ENCODE measurements at places on chromosomes 11 and 22.

- no peak for DNase-seq
These were observed 44.5 kb downstream of the WEE1 start for GRCh38 chr11:9617940-9618339.

DNA sequence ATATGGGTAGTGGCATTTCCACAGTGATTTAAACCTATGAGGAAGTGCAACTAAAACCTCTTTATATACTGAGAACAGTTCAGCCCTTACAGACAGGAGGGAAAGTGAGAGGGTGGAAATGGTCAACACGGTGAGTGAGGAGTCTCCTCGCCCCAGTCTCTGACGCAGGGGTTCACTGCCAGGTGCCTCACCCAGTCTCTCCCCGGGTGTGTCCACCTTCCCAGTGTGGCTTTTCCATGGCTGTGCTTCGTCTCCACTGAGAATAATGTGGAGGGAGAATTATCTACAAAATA is 116.6 kb upstream of the TOP3B start:
- no peak for DNase-seq

GRCh38 chr11:6674862-6675261 is 8.3 kb downstream of the MRPL17 start:
- peak; percentile 14 for DNase-seq

DNA sequence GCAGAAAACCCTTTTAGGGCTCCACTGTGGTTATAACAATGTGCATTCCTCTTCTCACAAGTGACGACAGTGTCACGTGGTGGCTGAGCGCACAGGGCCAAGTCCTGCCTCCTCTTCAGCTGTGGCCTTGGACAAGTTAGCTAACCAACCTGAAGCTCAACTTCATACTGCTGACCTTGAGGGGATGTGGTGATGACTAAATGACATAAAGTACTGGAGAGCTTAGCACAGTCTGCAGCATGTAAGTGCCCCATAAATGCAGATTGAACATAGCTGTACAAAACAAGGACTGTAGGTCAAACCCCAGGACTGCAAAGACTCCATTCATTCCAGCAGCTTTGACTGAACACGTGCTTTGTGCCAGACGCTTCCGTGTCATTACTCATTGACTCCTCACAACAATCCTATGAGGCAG is 20.1 kb upstream of the MRGPRX2 start:
- no peak for DNase-seq

DNA sequence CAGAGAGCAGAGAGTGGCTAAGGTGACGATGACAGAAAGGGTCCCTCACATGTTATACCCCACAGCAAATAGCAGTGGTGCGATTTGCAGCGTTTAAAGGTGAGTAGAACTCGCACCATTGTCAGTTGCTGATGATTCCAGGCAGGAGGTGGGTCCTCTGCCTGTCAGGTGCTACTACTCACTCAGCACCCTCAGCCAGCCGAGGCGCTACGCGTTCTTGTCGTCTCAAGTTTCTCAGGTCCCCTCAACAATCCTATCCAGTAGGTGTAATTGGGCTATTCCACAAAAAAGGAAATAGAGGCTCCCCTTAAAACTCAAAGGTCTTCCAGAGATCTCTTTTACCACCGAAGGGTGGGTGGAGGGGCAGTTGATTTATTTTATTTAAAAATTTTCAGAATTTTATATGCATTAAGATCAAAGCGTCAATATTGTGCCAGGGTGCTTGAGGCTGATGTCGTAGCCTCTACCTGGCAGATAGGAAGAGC is 18.3 kb downstream of the ELF5 start:
- no peak for DNase-seq

DNA sequence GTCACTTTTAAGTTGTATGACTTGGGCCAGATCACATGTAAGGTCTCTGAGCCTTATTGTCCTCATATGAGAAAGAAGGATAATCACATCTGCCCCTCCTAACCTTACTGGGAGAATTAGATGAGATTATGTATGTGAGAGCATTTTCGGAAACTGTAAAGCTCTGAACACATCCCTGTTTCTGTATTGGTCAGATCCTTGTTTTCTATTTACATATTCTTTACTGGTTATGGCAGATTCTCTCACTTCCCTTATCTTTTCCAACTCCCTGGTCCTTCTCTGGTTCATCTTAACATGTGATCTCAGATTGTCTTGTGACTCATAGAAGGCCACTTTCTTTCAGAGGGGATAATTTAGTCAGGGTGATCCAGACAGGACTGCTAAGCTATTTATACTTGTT is 41.8 kb downstream of the CCDC81 start:
- DNase-seq: no peak

DNA sequence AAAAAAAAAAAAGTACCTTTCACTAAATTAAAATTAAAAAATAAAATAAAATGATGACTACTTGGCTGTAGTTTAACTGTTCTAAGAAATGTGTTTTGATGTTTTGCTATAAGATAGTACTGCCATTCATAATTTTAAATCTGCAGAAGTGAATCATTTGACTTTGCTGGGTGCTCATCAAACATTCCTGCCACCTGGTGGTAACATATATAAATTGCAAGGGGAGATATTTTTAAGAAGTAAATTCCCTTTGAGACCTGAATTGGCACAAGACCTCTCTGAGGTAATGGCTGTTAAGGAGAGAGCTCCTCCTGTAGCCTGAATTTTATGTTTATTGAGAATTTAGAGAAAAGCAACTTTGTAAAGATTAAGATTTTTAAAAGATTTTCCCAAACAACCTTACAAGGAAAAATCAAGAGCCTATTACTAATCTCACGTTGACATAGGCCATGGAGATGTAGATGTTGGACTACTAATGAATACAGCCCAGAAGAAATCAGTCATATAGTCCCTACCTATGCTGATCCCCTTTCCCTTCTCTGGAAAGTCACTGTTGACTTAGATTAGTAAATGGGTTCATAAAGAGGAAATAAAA is 11.9 kb upstream of the NARS2 start:
- DNase-seq: peak; percentile 74

GRCh38 chr11:2609345-2609744 is 90.4 kb downstream of the KCNQ1OT1 start:
- no peak for DNase-seq

- peak; percentile 56 for DNase-seq
These were observed 3.2 kb downstream of the SEZ6L start for GRCh38 chr22:26172389-26172990.

GRCh38 chr11:63274776-63275175 is 31.4 kb upstream of the SLC22A25 start:
- no peak for DNase-seq

GRCh38 chr11:72352859-72353551 is 81.3 kb downstream of the CLPB start:
- DNase-seq: peak; percentile 24

- no peak for DNase-seq
These were observed 4.6 kb upstream of the GALR3 start for GRCh38 chr22:37818409-37819104.

GRCh38 chr11:84866922-84867321 is 760.2 kb downstream of the DLG2 start:
- no peak for DNase-seq

DNA sequence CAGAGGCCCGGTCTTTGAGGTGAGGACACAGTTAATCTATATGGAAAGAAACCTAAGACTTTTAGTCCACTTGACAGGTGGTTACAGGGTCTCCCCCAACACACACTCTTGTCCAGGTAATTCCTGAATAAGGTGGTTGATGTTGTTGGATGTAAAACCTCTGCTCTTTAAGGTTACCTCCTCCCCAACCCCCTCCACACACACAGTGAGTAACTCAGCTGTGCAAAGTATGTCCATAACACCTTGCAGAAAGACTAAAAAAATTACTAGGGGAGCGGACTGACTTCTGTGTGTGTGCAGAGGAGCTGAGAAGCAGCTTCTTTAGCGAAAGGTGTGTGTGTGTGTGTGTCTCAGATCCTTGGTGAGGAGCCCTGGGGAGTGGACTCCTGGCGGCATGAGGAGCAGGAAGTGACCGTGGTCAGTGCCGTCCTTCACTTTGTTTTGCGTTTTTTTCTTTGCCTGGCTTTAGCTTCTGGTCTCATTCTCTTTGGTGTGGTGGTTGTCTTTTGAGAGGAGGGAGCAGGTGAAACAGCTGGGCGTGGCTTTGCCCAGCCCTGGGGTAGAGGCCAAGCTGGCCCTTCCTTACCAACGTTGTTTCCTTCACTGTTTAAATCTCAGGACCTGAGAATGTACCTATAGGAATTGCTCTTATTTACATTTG is 1.7 kb downstream of the ZBED4 start:
- no peak for DNase-seq

DNA sequence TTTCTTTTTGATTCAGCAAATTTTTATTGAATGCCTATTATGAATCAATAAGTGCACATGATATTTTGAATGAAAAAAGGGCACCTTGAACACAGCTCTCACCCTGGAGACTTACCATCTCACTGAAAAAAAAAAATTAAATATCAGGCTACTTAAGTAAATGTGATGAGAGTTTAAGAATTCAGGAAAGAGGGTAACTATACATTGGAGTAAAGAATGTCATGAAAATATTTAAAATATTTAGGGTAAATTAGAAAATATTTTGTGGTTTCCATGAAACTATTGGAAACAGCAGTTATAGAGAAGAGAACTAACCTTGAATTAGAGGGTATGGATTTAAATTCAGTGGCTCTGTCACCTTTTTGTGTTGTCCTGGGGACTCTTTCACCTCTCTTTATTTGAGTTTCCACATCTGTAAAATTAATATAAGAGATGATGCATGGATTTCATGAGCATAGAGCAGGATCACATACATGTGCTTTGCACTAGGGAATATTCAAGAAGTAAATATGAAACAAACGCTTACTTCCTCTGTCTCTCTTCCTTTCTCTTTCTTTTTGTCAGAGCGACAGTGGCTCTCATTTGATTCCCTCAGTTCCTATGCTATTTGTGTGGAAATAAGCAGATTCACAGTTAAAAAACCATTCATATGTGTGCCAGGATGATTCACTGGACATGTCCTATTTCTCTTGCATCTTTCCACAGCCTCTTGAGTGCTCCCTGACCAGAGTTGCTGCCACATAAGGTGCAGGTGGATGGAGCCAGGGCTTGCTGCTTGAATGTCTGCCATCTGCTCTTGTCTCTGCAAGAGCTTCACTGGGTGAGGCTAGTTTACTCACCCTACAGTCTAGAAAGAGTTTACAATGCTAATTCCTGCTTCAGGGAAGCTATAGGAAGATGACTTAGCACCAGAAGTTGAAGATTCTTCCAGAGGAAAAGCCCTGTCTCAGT is 533.1 kb downstream of the ETS1 start:
- DNase-seq: no peak

GRCh38 chr11:47215366-47215910 is 664 bp downstream of the DDB2 start:
- DNase-seq: peak; percentile 44

- no peak for DNase-seq
These were observed 13.3 kb downstream of the CHST1 start for GRCh38 chr11:45651841-45652749.

DNA sequence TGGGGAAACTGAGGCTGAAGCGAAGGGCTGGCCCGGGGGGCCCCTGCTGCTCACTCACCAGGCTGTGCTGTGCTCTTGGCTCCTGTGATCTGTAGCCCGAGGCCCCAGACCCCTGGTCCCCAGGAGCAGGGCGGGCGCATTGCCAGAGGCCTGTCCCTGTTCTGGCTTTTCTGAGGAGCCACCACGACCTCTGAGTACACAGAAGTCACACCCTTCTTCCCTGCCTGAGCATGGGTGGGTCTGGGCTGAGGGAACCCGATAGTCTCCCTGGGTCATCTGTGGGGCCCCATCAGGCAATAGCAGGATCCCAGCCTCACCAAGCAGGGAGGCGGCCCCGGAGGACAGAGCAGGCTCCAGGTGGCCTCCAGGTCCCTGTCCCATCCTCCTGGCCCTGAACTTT is 5.1 kb downstream of the CASTOR1 start:
- DNase-seq: no peak

DNA sequence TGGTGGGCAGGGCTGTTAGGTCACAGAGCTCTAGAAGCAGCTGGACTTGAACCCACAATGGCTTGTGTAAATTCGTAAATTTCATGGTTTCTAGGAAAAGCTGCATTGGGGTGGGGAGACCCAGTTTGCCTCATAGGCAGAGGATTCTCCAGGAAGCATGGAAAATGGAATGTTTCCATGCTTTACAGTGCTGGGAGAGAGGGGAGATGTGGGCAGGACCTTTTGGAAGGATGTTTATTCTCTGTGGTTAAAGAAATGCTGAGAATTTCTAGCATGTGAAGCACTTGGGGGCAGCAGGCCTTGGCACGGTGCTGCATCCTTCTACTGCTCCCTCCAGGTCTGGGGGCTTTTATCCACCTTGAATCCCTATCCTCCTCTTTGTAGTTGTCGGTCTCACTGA is 46.3 kb downstream of the TRAF6 start:
- no peak for DNase-seq

DNA sequence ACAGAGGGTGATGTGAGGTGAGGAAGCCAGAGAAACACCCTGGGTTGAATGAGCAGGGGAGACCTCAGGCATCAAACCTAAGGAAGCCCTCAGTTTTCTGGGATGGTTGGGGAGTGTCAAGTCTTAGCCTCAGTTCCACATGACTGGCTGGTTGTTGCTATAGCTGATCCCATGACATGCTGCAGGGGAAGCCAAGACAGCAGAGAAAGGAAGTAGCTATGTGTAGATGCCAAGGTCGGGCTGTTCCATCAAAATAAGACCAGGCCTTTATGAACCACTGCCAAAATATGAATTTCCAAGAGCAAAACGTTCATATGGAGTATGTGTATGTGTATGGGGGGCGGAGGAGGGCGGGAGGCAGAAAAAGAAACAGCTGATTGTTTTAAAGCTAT is 11.6 kb downstream of the CD59 start:
- peak; percentile 38 for DNase-seq

DNA sequence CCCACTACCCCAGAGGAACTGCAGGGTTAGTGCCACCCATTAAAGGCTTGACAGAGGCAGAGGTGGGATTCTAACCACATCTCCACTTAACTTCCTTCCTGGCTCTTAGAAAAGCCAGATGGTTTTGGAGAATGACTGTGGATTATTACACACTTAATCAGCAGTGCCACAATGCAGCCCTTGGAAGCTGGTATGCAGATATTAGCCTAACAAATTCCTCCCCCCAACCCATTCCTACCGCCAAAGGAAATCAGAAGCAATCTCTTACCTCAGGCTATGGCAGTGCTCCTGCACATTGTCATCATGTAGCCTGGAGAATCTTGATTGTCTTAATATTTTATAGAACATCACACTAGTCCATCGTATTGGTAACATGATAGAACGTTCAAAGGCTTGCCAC is 23.2 kb upstream of the NRGN start:
- peak; percentile 61 for DNase-seq

DNA sequence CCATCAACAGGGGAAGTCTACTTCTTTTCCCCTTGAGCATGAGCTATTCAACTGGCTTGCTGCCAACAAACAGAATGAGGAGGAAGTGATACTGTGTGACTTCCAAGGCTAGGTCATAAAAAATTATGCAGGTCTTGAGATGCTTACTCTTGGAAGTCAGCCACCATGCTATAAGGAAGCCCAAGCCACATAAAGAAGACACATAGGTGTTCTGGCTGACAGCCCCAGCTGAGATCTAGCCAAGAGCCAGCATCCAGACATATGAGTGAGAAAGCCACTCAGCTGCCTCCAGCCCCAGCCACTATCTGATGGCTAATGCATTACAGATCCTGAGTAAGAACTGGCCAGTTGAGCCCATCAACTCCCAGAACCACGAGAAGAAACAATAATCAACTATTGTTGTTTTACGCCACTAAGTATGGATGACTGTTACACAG is 31.0 kb upstream of the PPP2R1B start:
- DNase-seq: peak; percentile 45

Data from Kasumi-1 (cell line).